ENCODE measurements at places on chromosomes 1 and 21.

GRCh38 chr1:199290186-199290585, 651.3 kb downstream of the PTPRC start:
- no peak for DNase-seq

DNA sequence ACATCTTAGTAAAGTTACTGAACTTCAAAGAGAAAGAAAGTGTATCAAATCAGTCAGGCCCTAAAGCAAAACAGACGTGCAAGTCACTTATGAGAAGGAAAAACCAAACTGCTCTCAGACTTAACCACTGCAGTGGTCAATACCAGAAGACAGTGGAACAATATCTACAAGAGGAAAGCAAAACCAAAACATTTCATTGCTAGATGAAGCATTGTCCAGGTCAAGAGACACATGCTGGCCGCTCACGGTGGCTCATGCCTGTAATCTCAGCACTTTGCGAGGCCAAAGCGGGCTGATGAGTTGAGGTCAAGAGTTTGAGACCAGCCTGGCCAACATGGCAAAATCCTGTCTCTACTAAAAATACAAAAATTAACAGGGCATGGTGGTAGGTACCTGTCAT, 82.0 kb upstream of the MROH9 start:
- no peak for DNase-seq

DNA sequence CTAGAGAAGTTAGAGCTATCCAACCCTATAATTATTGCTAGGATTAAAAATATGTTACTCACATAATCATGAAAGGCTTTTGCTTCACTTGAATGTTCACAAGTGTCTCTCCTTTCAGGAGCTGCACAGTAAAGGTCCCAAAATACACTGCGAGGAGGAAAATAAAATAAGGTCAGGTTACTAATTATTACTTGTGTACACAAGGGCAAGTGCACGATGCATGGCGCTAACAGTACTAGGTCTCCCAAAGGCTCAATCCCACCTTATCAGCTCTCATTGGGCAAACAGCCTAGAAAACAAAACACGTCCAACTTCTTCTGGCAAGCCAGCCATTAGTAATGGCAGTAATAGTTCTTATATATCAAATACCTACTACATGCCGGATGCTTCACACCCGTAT, 4.4 kb downstream of the SSBP3 start:
- no peak for DNase-seq

DNA sequence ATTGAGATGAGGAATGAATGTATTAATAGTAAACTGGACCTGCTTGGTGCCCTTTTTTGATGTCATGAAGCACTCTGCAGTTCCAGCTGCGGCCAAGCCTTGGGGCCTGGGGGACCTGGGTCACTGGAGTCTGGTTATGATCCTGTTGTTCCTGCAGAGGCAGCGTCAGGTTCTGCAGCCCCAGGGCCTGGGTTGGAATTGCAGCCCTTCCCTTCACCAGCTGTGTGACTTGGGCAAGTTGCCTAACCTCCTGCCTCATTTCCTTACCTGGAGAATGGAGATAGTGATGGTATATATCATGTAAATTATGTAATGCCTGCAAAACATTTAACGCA, 9.1 kb upstream of the ATP5PO start:
- no peak for DNase-seq

- DNase-seq: no peak
These were observed 51.5 kb upstream of the ARHGEF16 start for GRCh38 chr1:3403011-3403345.

DNA sequence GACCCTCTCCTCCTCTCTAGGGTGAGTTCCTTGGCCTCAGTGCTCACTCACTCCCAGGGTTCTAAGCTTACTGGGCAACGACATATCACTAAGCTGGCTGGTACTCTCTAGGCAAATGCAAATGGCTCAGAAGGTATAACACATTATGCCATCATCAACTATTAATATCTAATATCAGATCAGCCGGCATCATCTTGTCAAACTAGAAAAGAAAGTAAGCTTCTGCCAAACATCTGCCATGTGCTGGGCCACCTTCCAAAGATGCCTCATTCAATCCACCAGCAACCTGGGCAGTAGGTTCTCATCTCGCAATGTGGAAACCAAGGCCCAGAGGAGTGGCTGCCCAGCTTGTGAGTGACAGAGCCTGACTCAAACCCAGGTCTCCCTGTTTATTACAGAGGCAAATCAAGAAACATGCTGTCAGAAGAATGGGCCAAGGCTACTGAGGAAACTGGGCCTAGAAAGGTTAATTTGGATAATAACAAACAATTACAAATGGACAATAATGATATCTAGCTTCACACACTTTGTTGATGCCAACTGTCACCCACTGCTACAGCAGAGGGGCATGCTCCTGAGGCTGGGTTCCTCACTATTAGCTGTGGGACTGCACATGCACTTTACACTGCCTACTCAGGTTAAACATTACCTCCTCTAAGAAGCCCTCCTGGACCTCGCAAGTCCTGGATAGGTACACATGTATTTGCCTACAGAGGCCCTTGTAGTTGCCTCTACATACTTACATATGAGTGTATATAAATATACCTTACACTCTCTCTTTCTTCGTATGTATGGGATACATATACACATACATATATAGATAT, 183.3 kb upstream of the JUN start:
- DNase-seq: no peak

- no peak for DNase-seq
These were observed 78.6 kb downstream of the PCSK9 start for GRCh38 chr1:55117941-55118340.

DNA sequence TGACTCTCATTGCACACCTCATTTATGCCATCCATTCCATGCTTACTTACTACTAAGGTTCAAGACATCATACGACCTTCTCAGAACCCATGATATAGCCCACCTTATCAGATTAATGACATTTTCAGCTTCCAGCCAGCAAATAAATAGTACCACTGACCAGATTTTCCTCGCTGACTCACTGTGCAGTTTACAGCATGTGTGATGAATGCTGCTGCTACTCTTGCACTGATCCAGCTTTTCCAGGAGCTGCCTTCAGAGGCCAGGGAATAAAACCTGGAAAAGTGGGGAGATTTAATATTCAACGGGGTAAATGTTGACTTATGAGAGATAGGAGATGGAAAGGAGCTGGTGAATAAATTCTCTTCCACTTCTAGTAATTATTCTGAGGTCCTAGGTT, 247.1 kb downstream of the COL11A1 start:
- no peak for DNase-seq

GRCh38 chr1:24254783-24255182, 64.4 kb upstream of the GRHL3 start:
- DNase-seq: no peak
